ENCODE measurements at places on chromosomes 5 and 9.

- DNase-seq, result no peak
Observed at GRCh38 chr5:124355928-124356327, 390.5 kb downstream of the ZNF608 start.

DNA sequence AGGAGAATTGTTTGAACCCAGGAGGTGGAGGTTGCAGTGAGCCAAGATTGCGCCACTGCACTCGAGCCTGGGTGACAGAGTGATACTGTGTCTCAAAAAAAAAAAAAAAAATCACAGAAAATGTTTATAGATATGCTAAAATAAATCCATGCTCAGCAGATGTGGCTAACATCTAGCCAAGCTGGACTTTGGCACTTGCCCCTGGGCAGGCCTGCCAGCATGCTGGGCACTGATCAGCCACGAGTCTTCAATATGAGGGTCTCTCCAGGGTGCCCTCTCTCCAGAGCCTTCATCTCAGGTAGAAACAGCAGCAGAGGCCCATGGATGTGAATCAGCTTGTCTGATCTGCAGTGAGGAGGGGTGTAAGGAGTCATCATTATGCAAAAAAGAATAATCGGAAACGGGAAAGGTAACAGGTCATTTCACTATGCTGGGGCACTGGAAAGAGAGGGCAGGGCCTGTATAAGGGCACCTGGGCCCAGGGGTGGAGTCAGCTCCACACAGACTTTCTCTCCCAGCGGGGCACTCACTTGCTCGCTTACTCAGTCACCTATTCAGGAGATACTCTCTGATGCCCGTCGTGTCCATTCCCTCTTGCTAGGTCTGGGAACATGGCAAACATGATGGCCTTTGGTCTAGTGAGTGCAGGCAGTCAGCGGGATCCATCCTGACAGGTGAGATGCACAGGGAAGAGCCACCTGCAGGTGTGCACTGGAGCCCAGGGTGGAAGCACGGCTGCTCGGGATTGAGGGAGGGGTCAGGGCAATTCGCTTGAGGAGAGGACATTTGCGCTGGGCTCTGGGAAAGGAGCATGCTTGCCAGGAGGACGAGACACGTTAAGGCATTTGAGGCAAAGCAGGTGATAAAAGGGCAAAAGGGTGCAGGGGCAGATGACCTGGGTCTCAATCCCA, 17.1 kb downstream of the RNF44 start:
- DNase-seq, result no peak

DNA sequence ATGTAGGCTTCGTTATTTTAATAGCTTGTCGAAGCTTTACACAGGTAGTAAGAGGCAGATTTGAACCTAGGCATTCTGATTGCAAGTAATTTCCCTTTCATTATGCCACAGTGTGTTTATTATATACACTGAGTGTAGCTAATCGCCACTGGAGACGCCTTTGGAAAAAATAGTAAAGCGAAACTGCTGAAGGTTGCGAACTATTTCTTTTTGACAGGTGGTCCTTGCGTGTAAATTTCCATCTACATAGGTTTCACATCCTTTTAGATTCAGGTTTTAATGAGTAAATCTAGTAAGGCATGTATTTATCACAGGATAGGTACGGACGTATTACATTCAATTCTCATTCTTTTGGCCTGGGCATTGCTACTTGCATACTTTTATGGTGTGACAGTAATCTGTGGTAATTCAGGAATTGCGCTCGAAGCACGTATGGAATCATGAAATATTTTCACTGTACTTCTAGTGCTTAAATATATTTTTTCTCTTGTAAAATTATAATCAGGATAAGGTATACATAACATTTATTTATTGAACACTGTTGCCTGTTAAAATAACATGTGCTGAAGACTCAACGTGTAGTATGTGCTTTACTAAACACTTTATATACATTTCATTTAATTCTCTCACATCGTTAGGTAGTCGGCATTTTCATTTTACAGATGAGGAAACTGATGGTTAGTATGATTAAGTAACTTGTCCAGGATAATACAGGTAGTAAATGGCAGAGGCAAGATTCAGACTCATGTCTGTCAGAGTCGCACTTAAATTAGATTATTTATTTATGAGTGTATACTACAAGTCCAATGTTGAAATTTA, 1.8 kb downstream of the MARCHF6 start:
- DNase-seq, result peak; percentile 13

GRCh38 chr9:120925535-120926396, 830 bp downstream of the TRAF1 start:
- DNase-seq, result peak; percentile 71

DNA sequence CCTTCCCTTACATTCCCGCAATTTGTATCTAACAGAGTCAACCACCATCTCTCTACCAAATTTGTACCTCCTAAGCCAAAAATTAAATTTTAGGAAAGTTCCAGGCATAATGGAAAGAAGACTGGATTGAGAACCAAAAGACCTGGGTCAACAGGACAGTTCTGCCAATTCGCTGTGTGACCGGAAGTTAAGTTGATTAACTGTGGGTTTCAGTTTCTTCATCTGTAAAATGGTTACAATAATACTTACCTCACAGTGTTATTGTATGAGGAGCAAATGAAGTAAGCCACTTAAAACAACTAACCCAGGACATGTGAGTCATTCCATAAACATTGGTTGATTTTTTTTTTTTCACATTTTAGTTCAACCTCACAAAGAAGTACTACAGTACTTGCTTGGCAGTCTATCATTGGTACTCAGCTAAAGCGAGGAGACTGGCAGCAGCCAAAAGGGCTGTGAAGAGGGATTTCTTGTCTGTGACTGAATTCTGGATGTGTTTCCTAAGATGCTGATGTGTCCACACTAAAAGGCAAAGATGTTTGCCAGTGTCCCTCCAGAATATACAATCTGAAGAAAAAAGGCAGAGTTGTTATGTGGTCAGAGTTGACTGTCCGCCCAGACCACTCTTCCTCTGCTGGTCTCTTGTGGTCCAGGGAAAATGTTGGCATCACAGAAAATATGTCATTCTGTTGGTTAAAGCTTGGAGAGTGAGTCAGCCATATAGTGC, 198.6 kb downstream of the TLE1 start:
- peak; percentile 64 for DNase-seq

- peak; percentile 94 for DNase-seq
Observed at GRCh38 chr5:176621661-176622079, 8.7 kb downstream of the SNCB start.

DNA sequence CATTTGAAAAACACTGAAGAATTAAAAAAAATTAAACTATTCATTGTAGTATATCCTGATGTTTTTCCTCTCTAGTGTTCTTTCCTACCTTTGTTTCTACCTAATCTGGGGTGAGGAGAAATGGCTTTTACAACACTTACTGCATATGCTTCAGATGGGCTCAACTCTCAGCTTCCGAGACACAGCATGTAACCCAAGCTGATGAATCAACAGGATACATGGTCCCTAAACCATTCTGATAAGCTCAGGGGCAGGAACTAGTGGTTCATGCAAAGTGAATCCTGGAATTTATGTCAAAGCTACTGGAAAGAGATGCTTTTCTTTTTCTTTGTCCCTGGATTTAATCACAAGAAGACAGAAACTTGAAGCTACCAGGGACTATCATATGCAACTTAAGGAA, 672.5 kb upstream of the RORB start:
- no peak for DNase-seq

DNA sequence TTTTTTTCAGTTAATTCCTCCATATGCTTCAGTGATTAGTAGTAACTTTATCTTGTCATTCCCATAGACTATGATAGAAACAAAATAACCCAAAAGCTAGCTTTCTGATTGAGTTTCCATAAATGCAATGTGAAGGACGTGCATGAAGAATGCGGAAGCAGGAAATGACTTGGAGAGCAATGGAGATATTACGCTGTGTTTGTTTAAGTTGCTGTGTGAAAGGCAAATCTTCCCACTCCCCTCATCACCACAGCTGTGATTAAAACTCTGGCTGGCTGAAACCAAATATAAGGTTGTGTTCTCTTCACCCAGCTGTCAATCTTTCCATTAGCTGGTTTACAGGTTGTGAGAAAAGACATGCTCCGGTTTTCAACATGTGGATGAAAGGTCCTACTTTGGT, 83.9 kb downstream of the NR2F1-AS1 start:
- no peak for DNase-seq

- no peak for DNase-seq
Observed at GRCh38 chr5:95519151-95519550, 35.6 kb downstream of the SKIC3 start.

DNA sequence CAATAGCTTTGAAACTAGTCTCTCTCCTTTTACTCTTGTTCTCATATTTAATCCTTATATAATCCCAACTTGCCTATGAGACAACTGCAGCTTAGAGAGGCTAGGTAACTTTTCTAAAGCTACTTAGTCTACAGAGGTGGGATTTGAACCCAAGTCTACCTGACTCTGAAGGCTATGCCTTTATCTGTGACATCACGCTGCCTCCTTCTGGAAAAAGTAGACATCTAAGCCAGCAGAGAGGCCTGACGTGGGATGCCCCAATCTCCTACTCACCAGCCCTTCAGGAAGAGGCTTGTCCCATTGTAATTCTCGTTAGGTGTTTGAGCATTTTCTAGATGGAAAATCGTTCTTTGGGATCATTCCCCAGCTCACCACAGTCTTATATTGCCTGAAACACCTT, 167.5 kb downstream of the HSPA4 start:
- DNase-seq, result no peak

DNA sequence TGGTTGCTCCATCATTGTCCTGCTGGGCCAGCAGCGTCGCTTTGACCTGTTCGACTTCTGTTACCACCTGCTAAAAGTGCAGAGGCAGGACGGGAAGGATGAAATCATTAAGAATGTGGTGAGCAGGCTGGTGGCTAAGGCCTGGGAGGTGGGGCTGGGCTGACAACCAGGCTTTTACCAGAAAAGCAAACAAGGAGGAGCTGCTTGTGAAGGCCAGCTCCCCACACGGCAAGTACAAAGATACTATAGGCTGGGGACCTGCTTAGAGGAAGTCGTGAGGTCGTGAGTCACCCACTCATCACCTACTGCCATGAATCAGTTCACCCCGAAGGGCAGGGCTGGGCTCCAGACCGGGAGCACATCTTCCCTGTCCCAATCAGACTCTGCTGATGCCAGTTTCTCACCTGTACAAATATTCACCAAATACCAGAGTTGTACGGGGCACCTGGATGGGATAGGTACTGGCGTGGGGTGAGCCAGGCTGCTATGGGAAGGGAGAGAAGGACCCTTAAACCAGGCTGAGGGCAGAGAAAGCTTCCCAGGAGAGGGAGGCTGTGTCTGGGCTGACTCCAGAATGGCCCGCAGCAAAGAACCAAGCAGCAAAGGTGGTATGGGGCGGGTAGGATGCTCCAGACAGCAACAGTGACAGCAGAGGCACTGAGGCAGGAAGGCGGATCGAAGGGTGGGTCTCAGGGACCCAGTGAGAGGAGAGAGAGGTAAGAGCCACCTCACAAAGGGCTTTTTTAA, 69.3 kb upstream of the NIPAL4 start:
- peak; percentile 51 for DNase-seq
